ENCODE measurements at places on chromosomes 1 and 21.

DNA sequence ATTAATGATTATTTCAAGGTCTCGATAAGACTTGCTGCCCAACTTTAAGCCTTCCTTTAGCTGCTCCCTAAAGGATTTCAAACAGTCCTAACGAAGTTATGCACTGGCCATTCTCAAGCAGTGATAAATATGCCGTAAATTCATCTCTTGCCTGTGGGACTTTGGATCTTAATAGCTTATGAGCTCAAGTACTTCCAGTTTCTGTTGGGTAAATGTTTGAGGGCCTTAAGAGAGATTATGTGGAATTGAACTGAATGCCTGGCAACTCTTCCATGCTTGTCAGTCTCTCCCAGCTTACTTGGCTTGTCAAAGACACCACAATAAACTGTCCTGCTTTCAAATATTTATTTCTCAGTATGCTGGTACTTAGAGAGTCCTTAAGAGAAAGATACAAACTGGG lies 3.5 kb upstream of the OR10J4 start:
- no peak for DNase-seq

- peak; percentile 52 for DNase-seq
Observed at GRCh38 chr1:12475530-12475934, 142.5 kb downstream of the DHRS3 start.

- DNase-seq, result no peak
Observed at GRCh38 chr1:104295511-104295910, 545.8 kb downstream of the AMY1C start.

DNA sequence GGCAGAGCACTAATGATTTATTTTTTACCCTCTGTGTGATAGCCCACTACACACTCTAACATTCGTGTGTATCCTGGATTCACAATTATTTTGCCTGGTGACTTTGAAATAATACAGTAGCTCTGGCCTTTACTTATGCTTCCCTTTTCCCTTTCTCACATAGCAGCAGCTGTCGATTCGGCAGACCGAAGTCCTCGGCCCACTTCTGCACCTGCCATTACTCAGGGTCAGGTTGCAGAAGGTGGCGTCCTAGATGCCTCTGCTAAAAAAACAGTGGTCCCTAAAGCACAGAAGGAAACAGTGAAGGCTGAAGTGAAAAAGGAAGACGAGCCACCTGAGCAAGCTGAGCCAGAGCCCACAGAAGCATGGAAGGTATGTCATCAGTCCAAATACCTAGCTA lies 70.8 kb downstream of the TMEM200B start:
- DNase-seq, result no peak

DNA sequence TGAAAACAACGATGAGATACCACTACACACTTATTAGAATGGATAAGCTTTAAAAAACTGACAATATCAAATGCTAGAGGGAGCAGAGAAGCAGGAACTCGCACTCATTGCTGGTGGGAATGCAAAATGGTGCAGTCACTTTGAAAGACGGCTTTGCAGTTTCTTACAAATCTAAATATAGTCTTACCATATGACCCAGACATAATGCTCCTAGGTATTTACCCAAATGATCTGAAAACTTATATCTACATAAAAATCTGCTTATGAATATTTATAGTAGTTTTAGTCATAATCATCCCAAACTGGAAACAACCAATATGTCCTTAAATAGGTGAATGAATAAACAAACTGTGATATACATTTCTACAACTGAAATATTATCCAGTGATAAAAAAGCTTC lies 430.9 kb downstream of the MATN1 start:
- no peak for DNase-seq

GRCh38 chr1:235838021-235838420 lies 28.7 kb downstream of the LYST start:
- no peak for DNase-seq

- no peak for DNase-seq
Observed at GRCh38 chr1:238778113-238778512, 608.3 kb upstream of the CHRM3 start.

DNA sequence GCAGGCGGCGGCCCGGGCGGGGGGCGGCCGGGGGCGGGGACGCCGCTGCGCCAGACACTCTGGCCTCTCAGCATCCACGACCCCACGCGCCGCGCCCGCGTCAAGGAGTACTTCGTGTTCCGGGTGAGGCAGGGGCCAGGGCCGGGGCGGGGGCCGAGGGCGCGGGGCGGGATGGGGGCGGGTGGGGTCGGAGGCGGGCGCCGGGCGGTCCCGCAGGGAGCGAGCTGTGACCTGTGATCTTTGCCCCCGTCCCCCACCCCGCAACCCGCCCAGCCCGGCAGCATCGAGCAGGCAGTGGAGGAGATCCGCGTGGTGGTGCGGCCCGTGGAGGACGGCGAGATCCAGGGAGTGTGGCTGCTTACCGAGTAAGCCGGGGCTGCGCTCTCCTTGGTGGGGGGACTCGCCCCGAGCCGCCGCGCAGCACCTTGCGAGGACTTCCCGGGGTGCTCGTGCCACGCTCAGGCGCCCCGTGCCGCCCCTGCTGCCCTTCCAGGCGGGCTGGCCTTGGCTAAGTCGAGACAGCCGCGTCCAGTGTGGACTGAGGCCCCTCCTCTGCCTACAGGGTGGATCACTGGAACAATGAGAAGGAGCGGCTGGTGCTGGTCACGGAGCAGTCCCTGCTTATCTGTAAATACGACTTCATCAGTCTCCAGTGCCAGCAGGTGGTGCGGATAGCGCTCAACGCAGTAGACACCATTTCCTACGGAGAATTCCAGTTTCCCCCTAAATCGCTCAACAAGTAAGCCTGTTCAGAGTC lies 514 bp downstream of the TPRG1L start:
- DNase-seq, result peak; percentile 58
